Cortex of kidney (tissue), 1 donor: ENCODE measurements at places on chromosomes 12 and 14.

- no peak for DNase-seq
Observed at GRCh38 chr12:47088021-47088944, 8.5 kb upstream of the AMIGO2 start.

DNA sequence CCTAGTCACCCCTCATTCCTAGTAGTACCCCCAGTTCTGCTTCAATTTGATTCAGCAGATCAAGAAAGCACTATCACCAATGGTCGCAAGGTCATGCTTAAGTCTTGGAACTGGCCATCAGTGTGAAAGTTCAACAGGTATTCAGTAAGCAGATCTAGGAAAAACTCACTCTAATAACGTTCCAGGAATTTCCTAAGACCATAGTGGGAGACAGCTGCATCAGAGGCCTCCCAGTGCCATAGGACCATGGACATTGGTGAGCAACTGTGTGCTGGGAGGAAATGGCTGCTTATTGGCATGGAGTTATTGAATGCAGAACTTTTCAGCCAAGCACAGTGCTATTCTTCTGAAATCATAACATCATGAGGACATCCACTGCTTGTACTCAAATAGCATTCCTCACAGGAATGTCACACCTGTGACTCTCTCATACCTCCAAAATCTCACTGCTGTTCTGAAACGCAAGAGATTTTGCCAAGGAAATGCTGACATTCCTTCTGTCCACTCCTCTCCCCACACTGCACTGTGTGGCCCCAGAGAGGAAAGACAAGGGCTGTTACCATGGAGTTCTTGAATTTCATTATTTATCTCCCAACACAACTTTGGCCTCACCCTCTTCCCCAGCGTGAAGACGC is 30.9 kb upstream of the MDM2 start:
- no peak for DNase-seq

GRCh38 chr12:128830505-128830893 is 6.7 kb upstream of the SLC15A4 start:
- no peak for DNase-seq

DNA sequence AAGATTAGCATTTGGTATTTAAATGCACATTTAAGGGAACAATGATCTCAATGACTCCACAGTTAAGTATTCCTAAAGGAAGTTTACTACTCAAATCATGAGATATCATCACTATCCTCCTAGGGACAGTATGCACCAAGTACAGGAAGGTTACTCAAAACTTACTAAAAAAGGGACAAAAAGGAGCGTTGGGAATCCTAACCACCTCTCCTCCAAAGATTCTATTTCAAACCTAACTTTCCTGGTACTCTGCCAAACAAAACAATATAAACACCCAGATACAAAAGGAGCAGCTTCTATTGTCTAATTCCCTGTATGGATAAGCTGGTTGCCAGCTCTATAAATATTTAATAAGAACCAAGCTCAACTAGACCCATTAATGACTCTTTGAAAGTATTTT is 377.7 kb downstream of the NUAK1 start:
- no peak for DNase-seq

DNA sequence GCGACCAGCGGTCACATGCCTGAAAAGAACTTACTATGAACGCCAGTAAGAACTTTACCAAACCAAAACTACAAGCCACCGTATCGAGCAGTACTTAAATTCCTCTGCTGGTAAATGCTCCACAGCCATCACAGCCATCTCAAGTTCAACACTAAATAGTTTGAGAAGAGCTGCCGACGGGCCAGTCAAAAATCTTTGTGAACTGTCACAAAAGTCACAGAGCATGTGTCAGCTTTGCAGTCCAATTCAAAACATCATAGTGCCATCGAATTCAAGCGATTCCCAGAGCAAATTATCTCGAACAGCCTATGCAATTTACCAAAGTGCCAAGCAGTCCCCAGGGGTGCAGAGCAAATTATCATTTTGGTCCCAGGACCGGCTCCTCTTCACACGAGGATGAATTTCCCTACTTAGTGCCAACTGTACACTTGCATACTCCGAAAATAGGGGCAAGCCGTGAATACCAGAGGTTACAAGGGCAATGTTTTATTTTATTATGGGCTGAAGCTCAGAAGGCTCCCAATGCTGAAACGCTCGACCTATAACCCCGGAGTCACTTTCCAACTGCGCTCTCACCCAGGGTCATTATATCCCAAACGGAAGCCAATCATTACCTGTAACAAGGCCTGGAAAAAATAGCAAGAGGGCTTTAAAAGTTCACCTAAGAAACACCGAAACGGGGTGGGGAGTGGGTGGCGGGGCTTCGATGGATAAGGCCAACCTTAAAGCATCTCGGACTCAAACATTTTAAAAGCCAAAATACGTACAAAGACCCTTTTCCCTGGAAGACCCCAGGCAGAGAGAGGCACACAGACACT is 1.1 kb downstream of the LRP6 start:
- no peak for DNase-seq

GRCh38 chr14:96052541-96053247 is 13.5 kb downstream of the C14orf132 start:
- no peak for DNase-seq

DNA sequence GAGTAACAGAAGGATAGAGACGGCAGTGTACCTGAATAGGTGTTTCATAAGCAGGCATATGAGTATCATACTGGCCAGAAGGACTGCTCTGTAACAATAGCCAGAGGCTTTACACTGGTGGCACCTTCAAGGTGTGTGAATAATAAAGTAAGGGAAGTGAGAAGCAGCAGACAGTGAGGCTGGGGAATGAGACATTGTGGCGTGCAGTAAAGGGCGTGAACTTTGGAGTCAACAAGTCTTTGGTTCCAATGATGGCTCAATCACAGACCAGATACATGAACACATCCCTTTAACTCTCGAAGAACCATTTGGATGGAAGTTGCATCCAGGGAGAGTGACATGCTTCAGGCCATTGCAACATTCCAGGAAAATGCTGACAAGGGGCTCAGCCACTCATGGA is 32.0 kb upstream of the CCND2 start:
- DNase-seq: no peak

DNA sequence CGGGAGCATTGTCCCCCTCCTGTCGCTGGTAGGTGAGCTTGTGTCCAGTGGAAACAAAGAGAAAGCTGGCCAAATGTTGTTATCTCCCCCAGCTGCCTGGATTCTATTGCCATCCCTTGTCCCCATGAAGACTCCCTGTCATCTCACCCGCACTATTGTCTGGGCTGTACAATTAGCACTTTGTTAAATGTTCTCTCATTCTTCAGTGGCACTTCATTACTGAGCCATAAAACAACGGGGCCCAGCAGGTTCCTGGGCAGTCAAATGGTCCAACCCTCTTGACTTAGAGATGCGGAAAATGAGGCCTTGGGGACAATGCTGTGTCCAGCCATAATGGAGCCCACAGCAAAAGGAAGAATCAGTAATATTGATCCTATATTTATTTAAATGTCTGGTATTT is 13.2 kb upstream of the COL2A1 start:
- no peak for DNase-seq

DNA sequence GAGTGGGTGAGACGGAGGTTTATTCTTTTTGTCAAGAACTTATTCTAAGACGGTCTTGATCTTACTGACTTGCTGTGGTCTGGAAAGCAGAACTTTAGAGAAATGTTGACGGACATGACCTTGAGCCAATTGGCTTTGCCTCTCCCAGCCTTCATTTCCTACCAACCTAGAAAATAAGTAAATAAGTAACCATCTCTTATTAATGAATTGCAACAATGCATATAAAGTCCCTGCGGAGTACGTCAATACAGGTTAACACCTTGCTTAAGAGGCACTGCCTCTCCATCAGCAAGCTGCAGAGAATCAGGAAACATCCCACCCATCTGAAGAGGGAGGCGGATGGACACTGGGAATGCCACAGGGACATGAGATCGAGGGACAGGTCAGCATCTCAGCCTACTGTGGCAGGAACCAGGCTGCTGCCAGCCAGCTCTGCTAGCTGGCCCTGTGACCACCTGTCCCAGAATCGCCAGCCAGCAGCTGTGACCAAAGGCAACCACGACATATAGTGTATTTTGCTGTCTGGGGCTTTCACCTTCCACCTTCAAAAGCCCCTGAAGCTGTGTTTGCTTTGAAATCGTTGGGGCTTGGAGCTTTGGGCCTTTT is 208.3 kb downstream of the BCL11B start:
- no peak for DNase-seq

GRCh38 chr14:88804035-88804434 is 11.3 kb upstream of the EML5 start:
- DNase-seq: no peak

GRCh38 chr12:70467918-70468733 is 102.0 kb downstream of the KCNMB4 start:
- no peak for DNase-seq

- no peak for DNase-seq
Observed at GRCh38 chr12:95463050-95463449, 10.9 kb upstream of the METAP2 start.

- no peak for DNase-seq
Observed at GRCh38 chr14:58272588-58273372, 25.6 kb upstream of the ARID4A start.

DNA sequence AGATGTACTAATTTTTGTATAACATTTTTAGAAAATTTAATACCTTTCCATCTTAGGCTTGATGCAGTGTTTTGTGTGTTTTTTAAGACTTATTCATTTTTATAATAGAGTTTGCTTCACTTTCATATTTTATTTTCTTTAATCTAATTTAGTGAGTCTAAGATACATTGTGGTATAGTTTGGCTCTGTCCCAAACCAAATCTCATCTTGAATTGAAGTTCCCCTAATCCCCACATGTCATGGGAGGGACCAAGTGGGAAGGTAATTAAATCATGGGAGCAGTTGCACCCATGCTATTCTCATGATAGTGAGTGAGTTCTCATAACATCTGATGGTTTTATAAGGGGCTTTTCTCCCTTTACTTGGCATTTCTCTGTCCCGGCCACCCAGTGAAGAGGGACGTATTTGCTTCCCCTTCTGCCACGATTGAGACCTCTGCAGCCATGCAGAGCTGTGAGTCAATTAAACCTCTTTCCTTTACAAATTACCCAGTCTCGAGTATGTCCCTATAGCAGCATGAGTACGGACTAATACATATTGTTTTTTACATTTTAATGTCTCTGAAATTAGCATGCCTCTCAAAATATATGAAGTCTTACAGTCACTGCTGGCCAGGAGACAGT is 34.9 kb downstream of the GABARAPL1 start:
- DNase-seq: no peak

GRCh38 chr14:92012121-92012748 is 27.6 kb downstream of the TRIP11 start:
- DNase-seq: no peak

- DNase-seq: no peak
Observed at GRCh38 chr14:56176530-56176929, 58.3 kb downstream of the PELI2 start.

DNA sequence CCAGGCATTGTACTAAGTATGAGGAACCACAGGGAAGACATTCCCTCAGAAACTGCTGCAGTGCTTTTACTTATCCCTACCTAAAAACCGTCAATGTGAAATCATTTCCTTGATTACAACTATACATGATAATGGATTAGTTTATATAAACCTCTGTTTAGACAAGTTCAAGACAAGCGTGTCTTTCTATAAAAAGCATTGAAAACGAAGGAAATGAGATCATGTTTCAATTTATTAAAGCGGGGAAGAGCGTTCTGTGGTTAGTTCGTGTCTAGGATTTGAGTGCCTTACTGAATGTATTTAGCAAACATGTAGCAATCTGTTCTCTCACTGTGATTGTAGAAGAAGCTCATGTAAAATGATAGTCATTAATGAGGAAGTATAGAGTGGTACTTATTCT is 37.5 kb downstream of the GALC start:
- DNase-seq: no peak

GRCh38 chr14:25516838-25517237 is 466.9 kb upstream of the STXBP6 start:
- DNase-seq: no peak

DNA sequence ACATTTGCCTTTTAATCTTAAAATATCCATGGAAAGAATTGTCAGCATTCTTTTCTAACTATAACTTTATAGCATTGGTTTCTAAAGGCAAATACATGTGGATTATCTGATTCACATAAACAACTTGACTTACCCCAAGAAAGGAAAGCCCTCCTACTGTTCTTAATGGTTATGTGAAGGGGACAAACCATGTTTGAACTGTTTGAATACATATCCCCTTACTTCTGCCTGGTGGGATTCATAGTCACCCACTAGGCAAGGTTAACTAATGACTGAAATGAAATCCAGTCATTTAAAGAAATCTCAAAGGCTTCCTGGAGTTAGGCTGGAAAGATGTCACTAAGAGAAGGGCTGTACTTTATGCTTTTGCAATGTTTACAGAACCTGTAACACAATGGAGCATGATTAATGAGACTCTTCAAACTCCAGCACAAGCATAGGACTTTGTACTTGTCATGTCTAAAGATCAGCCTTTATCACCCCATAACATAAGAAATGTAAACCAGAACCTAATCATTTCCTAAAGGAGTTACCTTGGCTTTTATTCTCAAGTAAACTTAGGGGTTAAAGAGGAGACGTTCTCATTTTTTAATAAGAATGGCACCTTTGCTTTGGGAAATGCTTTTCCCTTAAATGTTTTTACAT is 10.2 kb upstream of the FLRT2 start:
- no peak for DNase-seq

DNA sequence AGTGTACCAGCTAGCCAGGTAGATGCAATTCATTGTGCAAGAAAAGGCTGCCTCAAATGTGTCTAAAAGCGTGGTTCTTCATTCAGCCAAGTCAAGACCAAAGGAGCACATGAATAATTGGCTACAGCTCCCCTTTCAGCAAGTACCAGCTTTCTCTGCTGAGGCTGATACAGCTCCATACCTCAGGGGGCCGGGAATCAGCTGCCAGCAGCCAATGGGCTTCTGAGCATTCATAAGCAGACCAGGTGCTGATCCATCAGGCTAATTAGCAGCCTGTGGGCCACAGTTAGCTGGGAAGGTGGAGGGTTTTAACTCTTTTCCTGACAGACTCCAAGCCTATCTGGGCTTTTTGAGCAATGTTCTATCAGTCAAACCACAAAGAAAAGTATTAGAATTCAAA is 264.7 kb downstream of the APAF1 start:
- DNase-seq: no peak

DNA sequence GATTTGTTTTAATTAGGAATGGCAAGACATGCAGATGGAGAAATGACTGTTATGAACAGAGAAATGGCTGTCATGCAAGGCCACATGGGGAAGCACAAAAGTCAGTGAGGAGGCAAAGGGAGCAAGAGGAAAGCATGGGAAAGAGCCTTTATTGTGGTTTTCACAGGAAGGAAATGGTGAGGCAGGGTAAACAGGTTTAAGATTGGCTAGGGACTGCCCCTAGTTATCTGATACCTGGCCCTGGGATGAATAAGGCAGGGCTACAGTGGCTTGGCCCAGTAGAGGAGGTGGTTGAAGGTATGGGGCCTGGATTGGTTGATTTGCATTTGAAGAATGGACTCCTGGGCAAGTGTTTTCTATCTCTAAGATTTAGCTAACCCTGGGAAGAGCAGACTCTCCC is 168.7 kb upstream of the CNOT2 start:
- DNase-seq: no peak
